Panc1 (cell line): ENCODE measurements at places on chromosomes 11 and 22. TPM values are rescaled to one million over a fixed set of nuclear protein-coding genes. Genes with fewer than 3 reads are reported as not detected.

Gene OR2AG1
- total RNA-seq = not detected

Gene ZBTB3
- 12.9 TPM for total RNA-seq

Gene VWCE
- total RNA-seq = 0.51 TPM

Gene C11orf42
- total RNA-seq = not detected

Gene HBE1
- total RNA-seq = 3.2 TPM

Gene PARVA
- total RNA-seq = 29.1 TPM

Gene BDNF
- 0.36 TPM for total RNA-seq

Gene OR4X2
- total RNA-seq = not detected

Gene OSBPL5
- 20.2 TPM for total RNA-seq

Gene USP2
- 3.1 TPM for total RNA-seq

Gene OR9Q2
- not detected for total RNA-seq

Gene SLC22A8
- total RNA-seq = not detected

Gene SLCO2B1
- 0.77 TPM for total RNA-seq

Gene TRIM48
- not detected for total RNA-seq

Gene FAM83F
- total RNA-seq = 0.05 TPM

Gene RGL4
- total RNA-seq = not detected

Gene EED
- 29.0 TPM for total RNA-seq

Gene SEZ6L
- total RNA-seq = not detected

Gene NOX4
- not detected for total RNA-seq

Gene SELENOM
- total RNA-seq = 84.4 TPM

Gene FOSL1
- total RNA-seq = 186 TPM

Gene FREY1
- total RNA-seq = 1.4 TPM

Gene KRTAP5-1
- not detected for total RNA-seq

Gene SLC29A2
- 28.3 TPM for total RNA-seq

Gene OR51I1
- total RNA-seq = not detected

Gene MTMR3
- 26.8 TPM for total RNA-seq

Gene RIMBP3C
- total RNA-seq = 0.90 TPM

Gene SPDYC
- total RNA-seq = not detected

Gene DEPDC7
- total RNA-seq = 7.5 TPM

Gene PKDREJ
- not detected for total RNA-seq

Gene KCNE3
- 0.15 TPM for total RNA-seq

Gene MAML2
- total RNA-seq = 2.9 TPM

Gene ACTN3
- total RNA-seq = 0.13 TPM

Gene MMP13
- total RNA-seq = 0.15 TPM

Gene SCO2
- 14.2 TPM for total RNA-seq

Gene MAJIN
- not detected for total RNA-seq

Gene SUSD2
- 10.6 TPM for total RNA-seq

Gene BTG4
- total RNA-seq = not detected

Gene SULT4A1
- 12.0 TPM for total RNA-seq

Gene PANX2
- 0.77 TPM for total RNA-seq

Gene RTN4R
- total RNA-seq = 16.3 TPM

Gene TEX54
- not detected for total RNA-seq

Gene GPHA2
- not detected for total RNA-seq

Gene SLC22A25
- total RNA-seq = not detected

Gene OR52E2
- total RNA-seq = not detected

Gene CRYAB
- 0.59 TPM for total RNA-seq

Gene PRRG4
- total RNA-seq = 0.87 TPM

Gene APLNR
- total RNA-seq = not detected

Gene CST6
- 0.23 TPM for total RNA-seq

Gene MYBPC3
- total RNA-seq = not detected

Gene DDI1
- total RNA-seq = not detected

Gene ZNF280A
- 0.10 TPM for total RNA-seq

Gene CCND1
- total RNA-seq = 259 TPM

Gene NRGN
- total RNA-seq = 5.7 TPM

Gene OR8G5
- not detected for total RNA-seq

Gene MIOX
- total RNA-seq = 0.23 TPM

Gene SAA2
- total RNA-seq = 4.0 TPM

Gene SHISAL1
- 1.2 TPM for total RNA-seq
